ENCODE measurements at places on chromosomes 13 and 19.

- DNase-seq, result no peak
These were observed 56.6 kb downstream of the SPRY2 start for GRCh38 chr13:80284290-80284689.

DNA sequence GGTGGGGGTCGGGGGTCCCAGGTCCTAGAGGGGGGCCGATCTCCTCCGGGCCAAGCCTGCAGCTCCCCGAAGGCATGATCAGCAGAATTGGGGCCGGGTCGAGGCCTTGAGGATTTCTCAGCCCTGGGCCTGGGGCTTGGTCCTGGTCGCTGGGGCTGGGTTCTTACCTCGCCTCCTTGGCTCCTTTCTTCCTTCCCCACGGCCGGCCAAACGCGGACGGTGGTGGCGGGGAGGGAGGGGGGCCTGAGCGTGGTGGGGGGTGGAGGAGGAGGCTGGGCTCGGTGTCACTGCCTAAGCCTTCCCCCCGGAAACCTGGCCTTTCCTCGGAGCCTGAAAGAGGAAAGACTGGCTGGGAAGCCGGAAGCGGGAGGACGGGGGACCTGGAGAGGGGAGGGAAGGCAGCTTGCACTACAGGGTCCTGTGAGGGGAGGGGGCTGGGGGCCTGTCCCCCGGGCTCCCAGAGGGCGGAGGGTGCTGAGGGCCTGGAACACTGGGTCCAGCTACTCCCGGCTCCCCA lies at the start of gene ZNF579:
Gene ZNF579 (minus strand): TSS at position 221 of the 517 bp plus-strand sequence. CDS start 1,209 bp downstream, outside the sequence.
- no peak for DNase-seq

- no peak for DNase-seq
These were observed 757 bp upstream of the CLEC11A start for GRCh38 chr19:50722201-50723013.

DNA sequence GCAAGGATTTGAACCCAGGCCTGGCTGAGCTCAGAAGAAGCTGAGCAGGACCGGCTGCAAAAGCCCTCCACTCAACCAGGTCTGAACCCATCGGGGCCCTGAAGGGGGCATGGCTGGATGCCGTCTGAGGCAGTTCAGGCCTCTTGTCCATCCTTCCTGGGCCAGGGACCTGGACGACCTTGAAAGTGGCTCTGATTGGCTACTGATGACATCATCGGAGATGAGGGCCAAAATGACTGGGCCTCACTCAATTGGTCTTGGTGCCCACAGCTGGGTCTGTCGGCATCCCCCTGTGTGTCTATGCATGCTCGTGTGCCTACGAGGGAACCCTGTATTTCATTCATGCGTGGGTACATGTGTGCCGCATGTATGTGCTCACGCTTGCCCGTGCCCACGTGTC lies 71.8 kb downstream of the PTPRS start:
- DNase-seq, result no peak

DNA sequence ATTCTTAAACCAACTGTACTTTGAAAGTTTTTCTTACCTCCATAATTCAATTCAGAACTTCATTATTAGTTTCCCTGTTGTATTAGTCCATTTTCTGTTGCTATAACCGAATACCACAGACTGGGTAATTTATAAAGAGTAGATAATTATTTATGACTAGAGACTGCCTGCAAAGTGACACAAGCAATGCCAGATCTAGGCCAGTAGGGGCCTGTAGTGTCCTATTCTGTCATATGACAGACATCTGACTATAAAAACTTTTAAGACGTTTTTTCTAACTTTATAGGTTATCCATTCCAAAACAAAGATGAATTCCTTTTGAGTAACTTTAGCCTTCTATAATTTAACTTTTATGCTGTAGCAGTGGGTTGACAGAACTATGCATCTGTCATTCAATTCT lies 2783.8 kb downstream of the PCDH9 start:
- no peak for DNase-seq

GRCh38 chr19:19575411-19575810 lies 37.3 kb downstream of the CILP2 start:
- no peak for DNase-seq

DNA sequence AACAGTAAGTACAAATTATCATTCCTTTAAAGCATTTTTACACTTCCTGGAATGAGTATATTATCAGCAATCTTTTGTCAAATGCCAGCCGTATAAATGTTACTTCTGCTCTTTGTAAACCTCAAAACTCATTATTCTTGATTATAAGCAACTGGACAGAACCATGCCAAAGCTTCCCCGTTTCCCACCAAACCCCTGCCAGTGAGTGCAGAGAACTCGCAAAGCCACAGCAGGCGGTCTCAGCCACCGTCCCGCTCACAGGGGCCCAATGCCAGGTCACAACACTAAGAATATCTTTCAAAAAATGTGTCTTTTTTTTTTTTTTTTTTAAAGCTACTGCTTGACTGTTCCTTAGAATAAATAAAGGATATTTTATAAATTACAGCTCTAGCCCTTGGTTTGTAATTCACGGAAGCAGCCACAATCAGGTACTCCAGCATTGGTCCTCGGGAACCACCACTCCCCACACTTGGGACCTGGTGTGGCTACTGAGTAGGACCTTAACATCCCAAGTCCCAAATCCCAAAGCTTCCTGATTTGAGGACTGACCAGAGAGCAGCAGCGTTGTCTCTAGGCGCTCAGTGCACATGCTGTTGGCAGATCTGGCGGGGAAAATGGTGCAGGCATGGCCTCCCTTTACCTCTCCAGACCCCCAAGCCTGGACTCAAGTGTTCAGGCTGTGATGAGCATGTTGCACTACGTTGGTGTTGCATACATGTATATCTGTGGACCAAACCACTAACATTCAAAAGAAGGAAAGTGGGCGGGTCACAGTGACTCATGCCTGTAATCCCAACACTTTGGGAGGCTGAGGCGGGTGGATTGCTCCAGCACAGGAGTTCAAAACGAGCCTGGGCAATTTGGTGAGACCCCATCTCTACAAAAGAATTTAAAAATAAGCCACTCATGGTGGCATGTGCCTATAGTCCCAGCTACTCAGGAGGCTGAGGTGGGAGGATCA lies 19.0 kb downstream of the KCTD15 start:
- no peak for DNase-seq

DNA sequence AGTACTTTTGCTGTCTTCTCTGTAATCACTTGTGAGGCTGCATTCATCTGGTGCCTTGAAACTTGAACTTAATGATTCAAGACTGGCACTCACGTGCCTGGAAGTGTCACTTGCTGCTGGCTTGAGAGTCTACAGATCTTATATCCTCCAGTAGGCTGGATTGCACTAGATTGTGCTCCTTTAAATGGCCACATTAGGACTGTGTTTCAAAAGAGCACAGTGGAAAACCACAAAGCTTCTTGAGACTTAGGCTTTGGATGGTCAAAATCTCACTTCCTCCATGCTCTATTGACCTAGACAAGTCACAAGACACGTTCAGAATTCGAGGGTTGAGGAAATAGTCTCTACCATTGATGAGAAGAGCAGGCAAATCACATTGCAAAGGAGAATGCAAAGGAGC lies 1278.8 kb upstream of the MIR17HG start:
- DNase-seq, result no peak

- no peak for DNase-seq
These were observed 23.5 kb downstream of the CFAP97D2 start for GRCh38 chr13:114202581-114202980.

- DNase-seq, result no peak
These were observed 4.3 kb downstream of the NFKBID start for GRCh38 chr19:35895911-35896642.

DNA sequence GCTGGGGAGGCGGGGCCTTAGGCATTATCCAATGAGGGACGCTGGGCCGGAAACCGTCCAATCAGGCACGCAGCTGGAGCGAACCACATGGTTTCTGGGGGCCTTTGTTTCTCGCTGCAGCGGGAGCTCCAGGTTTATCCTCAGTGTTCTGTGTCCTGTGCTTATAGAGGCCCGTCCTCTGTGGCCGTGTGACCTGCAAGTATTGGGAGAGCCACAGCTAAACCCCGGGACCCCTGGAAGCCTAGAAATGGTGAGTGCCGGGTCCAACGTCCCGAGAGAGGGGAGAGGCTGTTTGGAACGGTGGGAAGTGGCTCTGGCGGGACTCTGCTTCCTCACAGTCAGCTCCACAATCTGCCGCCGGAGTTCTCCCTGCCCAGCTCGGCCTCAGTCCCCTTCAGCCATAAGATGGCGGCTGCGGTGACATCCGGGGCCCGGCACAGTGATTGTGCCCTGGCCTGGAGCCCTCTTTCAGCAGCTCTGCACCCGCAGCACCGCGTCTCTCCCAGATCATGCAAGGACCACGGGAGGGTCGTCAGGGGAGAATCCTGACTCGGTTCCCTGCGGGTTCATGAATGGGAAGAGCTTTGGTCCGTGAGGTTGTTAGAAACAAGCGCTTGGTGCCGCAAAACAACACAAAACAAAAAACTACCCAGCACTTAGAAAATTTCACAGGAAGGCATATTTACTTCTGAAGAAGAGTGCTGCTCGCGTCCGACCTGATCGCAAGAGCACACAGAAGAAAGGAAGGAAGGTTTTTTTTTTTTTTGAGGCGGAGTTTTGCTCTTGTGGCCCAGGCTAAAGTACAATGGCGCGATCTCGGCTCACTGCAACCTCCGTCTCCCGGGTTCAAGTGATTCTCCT lies at the start of gene ZNF253:
Gene ZNF253 (plus strand): TSS at position 133 of the 861 bp plus-strand sequence. CDS start 115 bp downstream, at position 248.
- peak; percentile 56 for DNase-seq

- no peak for DNase-seq
These were observed 4.1 kb upstream of the CNOT3 start for GRCh38 chr19:54133312-54133956.

DNA sequence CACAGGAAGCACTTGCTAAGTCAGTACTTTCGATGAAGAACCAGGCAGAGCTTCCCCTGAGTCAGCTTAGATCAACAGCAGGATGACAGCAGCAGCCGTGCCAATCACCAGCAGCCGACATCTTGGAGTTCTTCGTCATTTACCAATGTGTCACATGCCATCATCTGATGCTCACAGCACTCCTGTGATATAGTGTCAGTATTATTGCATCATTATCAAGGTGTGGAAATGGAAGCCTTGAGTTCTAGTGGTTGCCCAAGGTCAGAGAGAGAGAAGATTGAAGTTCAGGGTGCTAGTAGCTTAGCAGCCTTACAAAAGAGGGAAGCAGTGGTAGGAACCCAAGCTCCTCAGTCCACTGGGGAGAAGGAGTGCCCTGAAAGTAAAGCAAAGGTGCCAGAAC lies 331.5 kb downstream of the ZNF536 start:
- DNase-seq, result no peak

- DNase-seq, result peak; percentile 78
These were observed 2.0 kb downstream of the VSIG10L start for GRCh38 chr19:51339687-51340656.

GRCh38 chr13:59471106-59471505 lies 692.6 kb downstream of the DIAPH3 start:
- no peak for DNase-seq

DNA sequence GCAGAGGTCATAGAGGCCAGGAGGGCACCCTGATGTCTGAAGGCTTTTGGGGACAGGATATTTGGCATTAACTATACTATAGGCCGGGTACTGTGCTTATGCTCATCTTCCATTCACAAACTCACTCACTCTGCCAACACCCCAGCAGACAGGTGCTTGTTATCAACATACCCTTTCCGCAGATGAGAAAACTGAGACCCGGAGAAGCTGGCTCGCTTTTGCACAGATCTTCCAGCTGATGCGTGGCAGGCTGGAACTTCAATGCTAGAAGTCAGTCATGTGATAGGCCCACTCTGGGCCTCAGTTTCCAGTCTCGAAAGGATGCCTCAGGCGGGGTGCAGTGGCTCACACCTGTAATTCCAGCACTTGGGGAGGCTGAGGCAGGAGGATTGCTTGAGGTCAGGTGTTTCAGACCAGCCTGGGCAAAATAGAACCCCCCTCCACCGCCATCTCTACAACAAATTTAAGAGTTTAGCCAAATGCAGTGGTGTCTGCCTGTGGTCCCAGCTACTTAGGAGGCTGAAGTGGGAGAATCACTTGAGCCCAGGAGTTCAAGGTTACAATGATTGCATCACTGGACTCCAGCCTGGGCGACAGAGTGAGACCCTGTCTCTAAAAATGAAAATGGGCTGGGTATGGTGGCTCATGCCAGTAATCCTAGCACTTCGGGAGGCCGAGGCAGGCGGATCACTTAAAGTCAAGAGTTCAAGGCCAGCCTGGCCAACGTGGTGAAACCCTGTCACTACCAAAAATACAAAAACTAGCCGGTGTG lies 9.5 kb downstream of the CNN1 start:
- no peak for DNase-seq

- no peak for DNase-seq
These were observed 121.8 kb downstream of the STOML3 start for GRCh38 chr13:38868870-38869269.

DNA sequence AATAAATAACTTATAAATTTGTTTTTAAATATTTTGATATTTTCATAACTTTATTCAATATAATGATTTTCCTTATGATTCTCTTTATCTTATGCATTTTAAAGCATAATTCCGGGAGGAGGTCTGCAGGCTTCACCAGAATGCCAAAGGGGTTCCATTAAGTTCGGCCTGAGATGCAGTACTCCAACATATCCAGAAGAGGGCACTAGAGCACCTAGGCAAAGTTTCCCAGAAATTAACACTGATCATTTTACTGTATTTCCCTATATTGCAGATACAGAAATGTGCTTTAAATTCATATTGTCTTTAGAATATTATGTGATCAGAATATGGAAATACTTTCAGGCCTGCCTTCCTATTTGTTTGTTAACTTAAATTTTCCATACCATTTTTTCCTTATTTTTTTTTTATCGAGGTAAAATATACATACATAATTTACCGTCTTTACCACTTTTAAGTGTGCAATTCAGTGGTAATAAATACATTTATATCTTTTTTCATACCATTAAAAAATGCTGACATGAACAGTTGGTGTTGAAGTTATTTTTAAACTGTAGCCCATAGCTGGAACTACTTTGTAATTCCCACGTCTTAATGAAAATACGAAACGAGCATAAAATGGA lies 58.9 kb upstream of the TM9SF2 start:
- no peak for DNase-seq

- no peak for DNase-seq
These were observed 291.3 kb downstream of the MTUS2 start for GRCh38 chr13:29111446-29111845.

DNA sequence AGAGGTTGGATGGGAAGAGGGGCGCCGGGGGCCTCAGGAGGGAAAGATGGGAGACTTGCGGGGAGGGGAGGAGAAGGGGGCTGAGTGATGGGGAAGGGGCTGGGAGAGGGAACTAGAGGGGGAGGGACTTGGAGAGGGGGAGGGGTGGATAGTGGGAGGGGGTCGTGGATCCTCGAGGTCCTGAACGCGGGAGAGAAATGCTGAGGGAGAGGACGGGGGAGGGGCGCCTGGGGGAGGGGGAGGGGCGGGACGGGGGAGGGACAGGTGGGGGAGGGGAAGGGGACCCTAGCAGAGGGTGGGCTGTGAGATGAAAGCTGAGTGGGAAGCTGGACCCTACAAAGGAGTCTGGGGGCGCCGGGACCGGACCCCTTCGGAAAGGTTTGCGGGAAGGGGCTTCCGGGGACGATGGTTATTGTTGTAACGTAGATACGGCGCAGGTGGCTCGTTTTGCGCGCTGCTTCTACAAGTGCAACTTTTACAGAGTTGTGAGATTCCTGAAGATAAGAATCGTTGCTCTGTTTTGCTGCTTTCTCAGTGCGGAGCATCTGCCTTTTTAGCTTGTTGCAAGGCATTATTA lies 418 bp downstream of the ZNF444 start:
- DNase-seq, result no peak

Data from BJ (cell line).